ENCODE measurements at places on chromosomes 1 and 21.

- no peak for DNase-seq
Measured at GRCh38 chr1:172699695-172700227, 40.9 kb downstream of the FASLG start.

- no peak for DNase-seq
Measured at GRCh38 chr1:72837781-72838180, 555.4 kb upstream of the NEGR1 start.

- DNase-seq: no peak
Measured at GRCh38 chr1:13513895-13514546, at the start of gene LRRC38. LRRC38 (minus strand) TSS chr1:13514003; CDS start chr1:13513593, 410 bp downstream.

DNA sequence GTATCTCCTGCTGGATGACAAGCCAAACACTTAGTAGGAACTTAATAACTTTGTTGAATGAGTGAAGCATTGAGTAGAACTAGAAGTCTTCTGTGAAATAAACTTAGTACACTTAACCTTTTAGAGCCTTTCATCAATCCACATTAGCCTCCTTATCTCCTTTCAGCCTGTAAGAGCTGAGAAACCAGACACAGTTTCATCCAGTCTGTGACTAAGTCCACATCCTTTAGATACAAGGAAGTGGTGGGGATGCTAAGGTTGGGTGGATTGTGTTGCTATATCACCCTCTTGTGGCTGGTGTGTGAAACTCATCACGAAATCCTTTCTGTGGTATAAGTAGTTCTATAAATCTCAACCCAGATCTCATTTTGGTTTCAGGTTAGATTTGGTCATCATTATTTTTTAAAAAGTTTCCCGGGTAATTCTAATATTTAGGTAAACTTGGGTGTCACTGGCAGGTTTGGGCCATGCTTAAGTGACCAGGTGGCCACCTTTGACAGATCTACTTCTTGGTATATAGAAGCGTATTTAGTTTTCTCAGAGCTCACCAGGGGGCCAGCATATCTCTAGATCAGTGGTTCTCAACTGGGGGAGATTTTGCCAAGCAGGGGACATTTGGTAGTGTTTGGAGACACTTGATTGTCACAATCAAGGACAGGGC lies 27.8 kb upstream of the CD84 start:
- DNase-seq: no peak

- no peak for DNase-seq
Measured at GRCh38 chr21:37432710-37433455, 66.3 kb downstream of the DYRK1A start.

DNA sequence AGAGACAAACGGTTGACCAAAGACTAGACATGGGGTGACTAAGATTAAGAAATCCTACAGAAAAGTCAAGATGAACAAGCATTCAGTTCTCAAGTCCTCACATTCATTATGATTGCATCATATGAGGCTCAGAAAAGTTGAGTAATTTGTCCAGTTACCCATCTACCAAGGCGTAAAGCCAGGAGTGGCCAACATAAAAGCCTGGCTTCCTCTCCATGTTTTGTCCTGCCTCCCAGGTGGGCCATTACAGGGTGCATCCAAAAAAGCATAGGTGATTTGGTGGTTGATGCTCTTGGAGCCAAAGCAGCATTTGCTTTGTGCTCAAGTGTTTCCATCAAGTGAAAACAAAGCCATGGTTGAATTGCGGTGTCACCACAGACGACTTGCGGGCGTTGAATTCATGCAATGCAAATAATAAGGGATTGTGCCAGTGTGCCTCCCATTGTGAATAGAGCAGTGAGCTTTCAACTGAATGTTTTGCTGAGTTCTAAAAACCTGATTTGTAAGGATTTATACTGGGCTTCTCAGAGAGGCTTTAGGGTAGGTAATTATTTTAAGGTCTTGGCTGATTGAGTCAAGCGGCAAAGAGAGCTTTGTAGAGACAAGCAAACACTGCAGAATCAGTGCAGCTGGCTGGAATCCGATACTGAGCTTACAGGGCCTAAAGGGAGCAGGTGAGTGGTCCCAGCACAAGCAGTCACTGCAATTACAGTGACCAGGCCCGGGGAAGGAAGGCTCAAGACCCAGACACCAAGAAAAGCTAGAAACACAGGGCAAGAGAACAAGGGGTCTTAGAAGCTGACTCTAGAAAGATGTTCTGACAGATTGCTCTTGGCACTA lies 54.1 kb downstream of the KCNJ15 start:
- DNase-seq: no peak
